ENCODE measurements at places on chromosomes 3 and 15.

GRCh38 chr3:55907616-55908015 lies 420.5 kb upstream of the WNT5A start:
- DNase-seq, result no peak

- DNase-seq, result no peak
Measured at GRCh38 chr15:62658498-62658897, 384.0 kb upstream of the TPM1 start.

GRCh38 chr3:168671091-168671490 lies 575.4 kb upstream of the GOLIM4 start:
- DNase-seq, result peak; percentile 89

DNA sequence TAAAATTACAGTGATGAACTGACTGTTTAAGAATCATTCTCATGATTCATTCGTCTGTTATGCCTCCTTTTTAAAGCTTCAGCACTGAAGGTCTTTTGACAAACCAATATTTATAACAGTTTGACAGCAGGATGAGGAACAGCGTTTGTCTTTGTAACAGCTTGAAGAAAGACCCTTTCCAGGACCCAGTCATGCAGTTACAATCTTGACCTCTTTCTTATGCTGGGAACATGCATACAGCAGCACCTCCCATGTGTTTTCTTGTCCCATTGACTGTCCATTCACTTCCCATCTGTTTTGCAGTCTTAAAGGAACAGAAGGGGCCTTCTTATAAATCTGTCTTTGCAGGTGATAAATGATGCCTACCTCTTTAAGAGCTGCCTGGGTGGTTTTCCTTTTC lies 87.2 kb downstream of the OPA1 start:
- no peak for DNase-seq

GRCh38 chr15:78065973-78066946 lies 11.3 kb downstream of the TBC1D2B start:
- DNase-seq, result no peak

- DNase-seq, result no peak
Measured at GRCh38 chr3:71517271-71517791, 66.2 kb downstream of the FOXP1 start.

DNA sequence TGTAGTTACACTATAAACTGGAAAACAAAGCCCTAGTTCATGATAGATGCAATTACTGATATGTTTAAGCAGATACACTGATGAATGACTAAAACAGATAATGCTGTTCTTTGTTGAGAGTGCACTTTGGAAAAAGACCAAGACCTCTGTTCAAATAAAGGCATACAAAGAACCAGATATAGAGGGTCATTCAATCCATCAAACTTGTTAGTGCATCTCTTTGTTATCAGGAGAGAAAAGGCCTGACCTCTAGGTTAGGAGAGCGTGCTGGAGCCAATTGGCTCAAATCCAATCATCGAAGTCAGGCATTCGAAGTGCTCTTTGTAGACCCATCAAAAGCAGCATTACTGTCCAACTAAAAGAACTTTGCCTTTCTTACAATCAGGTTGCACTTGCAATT lies 124.2 kb downstream of the TFG start:
- peak; percentile 54 for DNase-seq

DNA sequence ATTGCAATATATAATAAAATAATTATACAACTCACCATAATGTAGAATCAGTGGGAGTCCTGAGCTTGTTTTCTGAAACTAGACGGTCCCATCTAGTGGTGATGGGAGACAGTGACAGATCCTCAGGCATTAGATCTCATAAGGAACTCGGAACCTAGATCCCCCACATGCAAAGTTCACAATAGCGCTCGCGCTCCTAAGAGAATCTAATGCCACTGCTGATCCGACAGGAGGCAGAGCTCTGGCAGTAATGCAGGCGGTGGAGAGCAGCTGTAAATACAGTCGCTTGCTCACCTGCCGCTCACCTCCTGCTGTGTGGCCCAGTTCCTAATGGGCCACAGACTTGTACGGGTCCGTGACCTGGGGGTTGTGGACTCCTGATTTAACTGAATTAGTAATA lies 87.8 kb downstream of the P3H2 start:
- no peak for DNase-seq

- no peak for DNase-seq
Measured at GRCh38 chr15:41575282-41575681, 16.3 kb downstream of the TYRO3 start.

DNA sequence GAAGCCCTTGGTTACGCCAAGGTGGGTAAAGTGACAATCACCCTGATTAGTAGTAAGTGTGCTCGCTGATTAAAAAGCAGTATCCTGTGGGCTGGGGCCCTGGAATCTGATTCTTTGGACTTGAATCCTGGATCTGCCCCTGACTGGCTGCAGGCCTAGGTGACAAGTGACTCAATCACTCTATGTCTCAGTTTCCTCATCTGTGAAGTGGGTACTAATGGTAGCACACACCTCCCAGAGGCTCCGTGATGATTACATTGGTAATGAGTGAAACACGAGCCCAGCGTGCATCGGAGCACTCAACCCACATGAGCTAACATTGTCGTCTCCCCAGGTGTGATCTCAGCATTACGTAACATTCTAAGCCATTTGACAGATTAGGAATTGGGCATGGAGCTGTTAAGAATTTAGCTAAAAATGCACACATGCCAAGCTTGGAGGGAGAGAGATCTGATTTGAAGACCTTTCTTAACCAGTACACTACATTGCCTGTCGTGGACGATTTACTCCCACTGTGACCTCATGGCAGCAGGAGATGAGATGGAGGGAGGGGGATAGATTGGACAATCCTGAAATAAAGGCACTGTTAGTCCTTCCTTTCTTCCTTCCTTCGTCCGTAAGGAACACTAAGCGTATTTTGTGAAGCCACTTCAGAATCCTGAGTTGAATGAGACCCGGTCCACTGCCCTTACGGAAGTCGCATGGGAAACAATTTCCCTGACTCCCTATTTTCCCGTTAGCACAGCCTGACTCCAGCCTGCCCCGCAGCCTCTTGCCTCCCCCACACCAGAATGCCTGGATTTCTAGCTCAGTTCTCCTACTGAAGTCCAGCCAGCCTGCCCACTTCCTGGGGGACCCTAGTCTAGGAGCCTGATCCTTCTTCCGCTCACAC lies 32.1 kb downstream of the MGLL start:
- no peak for DNase-seq

- no peak for DNase-seq
Measured at GRCh38 chr3:29668728-29669127, 387.9 kb downstream of the RBMS3 start.

- no peak for DNase-seq
Measured at GRCh38 chr15:100810831-100811230, 68.8 kb upstream of the ALDH1A3 start.

DNA sequence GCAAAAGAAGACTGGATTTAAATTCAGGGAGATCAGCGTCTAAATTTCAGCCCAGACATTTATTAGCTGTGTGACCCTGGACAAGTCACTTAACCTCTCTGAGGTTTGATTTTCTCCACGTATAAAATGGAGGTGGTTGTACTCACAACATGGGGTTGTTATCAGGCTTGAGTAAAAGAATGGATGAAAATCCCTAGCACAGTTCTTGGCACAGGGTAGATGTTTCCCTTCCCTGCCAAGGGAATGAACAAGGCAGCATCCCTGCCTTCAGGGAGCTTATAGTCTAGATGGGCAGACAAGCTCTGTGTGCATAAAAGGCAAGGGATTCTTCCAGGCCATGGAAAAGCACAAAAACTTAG lies 50.2 kb upstream of the MRPS22 start:
- DNase-seq, result no peak

- DNase-seq, result no peak
Measured at GRCh38 chr3:169848741-169849140, 21.0 kb downstream of the LRRC31 start.

DNA sequence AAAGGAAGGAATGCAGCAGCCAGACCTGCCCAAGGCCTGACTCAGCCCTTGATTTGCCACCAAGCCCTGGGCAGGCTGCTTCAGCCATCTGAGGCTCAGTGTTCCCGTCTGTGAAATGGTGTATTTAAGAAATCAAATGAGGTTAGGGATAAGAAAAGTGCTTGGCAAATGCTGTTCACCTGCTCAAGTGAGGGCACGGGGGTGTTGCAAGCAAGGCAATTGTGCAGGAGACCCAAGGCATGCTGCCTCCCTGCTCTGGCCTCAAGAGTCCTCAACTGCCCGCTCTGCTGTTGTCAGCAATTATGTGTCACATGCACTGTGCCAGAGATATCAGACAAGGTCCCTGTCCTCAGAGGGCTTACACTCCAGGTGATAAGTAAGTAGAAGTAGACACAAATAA lies 101.8 kb downstream of the TPRA1 start:
- DNase-seq, result no peak

- DNase-seq, result no peak
Measured at GRCh38 chr15:74763416-74763815, 14.8 kb downstream of the CYP1A2 start.

DNA sequence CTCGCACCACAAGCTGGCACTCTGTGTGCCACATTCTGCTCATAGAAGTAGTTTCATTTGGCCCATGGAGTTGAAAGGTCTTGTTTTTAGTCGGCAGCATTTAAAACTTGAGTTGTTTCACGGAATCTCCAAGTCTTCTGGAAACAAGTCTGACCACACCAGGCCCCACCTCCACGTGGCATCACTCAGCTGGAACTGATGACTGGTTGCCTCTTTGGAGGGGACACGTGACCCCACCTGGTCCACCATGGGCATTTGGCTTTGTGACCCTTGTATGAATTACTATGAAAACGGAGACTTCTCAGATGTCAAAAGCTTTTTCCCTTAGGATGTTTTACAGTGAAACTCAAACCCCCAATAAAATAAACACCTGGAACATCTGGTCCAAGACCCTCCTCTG lies 74.9 kb downstream of the NTRK3 start:
- DNase-seq, result no peak

GRCh38 chr3:173396191-173397041 lies 1.1 kb upstream of the NLGN1 start:
- DNase-seq, result peak; percentile 53

DNA sequence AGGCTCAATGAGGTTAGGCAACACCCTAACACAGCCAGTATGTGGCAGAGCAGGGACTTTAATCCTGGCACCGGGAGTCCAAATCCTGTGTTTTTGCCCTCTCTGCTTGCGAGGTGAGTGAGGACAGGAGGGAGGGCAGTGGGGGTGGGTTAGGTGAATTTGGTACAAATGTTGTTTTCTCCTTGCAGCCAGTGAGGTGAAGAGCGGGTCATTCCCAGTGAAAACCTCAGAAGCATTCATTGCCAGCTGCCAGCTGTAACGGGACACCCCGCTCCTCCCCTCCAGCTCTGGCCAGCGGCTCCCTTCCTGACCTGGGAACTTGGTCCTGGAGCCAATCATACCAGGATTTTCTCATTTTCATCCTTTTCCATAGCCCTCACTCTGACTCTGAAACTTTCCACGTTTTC lies 45.7 kb upstream of the RAB6B start:
- DNase-seq, result no peak

GRCh38 chr3:18027161-18027939 lies 284.9 kb upstream of the TBC1D5 start:
- no peak for DNase-seq

- DNase-seq, result no peak
Measured at GRCh38 chr3:104044002-104044401, 1322.7 kb upstream of the ALCAM start.

DNA sequence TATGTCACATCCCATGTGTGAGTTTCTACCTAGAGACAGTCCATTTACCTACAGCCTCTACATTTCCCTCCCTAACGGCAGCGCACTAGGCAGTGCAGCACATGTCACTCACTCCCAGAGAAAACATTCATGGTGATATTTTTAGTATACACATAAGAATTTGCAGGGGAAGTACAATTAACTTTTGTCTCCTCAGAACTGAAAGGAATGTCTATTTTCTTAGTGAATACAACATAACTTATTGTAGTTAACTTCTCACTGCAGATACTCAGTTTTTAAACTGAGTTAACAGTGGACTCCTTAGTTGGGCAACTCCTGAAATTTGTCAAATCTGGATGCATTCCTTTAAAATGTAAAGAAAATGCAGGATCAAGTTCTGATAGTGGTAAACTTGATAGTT lies 4.5 kb upstream of the ZBTB47 start:
- no peak for DNase-seq

GRCh38 chr3:126127904-126128303 lies 44.0 kb upstream of the SLC41A3 start:
- DNase-seq, result no peak

DNA sequence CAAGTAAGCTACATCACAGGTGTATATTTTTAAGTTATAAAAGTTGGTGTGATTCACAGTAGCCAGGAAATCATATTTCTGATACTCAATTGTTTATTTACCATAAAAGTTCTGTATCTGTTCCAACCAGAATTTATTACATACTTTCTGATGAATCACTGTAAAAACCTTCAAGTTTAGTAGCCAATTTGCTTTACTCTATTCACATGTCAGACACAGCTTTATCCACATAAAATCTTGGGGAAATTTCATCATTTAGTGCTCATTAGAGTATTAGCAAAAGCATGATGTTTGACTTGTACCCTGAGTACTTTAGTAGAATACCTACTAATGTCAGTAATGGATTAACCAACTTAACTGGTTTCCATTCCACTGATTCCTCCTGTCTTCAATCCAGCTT lies 249.8 kb downstream of the POLQ start:
- no peak for DNase-seq

GRCh38 chr3:152609891-152610290 lies 225.0 kb upstream of the P2RY1 start:
- DNase-seq, result no peak

GRCh38 chr3:116314476-116314875 lies 130.8 kb downstream of the LSAMP start:
- DNase-seq, result no peak

- DNase-seq, result no peak
Measured at GRCh38 chr3:71478568-71478967, 105.0 kb downstream of the FOXP1 start.

- no peak for DNase-seq
Measured at GRCh38 chr3:2635511-2635910, 474.7 kb downstream of the IL5RA start.

DNA sequence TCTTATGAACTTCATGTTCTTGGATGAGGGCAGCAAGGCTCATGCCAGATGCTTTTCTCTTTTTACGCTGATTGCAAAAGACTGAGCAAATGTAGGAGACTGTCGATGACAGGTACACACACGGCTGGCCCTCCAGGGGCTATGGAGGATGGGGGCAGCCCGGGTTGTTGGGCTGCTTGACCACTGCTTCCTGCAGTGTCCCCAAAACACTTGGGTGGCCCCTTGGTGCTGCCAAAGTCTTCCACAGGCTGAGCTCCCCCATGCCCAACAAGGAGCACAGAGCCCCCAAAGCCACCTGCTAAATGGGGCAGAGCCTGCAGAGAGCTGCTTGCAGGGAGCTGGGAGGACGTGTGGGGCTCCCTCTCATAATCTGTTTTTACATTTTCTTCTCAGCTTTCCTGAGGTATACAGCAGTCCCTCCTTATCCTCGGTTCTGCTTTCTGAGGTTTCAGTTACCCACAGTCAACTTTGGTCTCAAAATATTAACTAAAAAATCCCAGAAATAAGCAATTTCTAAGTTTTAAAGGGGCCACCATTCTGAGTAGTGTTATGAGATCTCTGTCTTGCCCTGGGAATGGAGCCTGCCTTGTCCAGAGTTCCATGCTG lies 7.3 kb downstream of the PRR23E start:
- no peak for DNase-seq

GRCh38 chr3:81684751-81685395 lies 76.6 kb downstream of the GBE1 start:
- no peak for DNase-seq

Data from DMS153 (cell line).